ENCODE measurements at places on chromosomes 3 and 15. TPM values are rescaled to one million over a fixed set of nuclear protein-coding genes. Genes with fewer than 3 reads are reported as not detected.

DNA sequence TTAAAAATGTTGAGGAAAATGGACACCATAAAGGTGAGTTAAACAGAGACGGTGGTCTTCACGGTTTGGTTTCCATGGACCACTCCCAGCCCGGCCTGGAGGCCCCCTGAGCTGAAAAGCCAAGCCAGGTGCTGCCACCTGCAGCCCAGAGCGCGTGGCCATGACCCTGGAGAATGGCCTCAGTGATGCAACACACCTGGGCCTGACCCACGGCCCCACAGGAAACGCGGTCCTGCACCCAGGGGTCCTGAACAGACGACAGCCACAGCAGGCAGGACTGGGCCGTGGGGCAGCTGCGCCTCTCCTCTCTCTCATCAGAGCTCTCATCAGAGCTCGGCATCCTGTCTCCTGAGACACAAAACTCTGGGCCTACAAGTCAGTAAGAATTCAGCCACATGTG is 64.1 kb downstream of the NIPA2 start:
- H3K27me3 ChIP-seq: no peaks in the 10 kb centered on the region
- no peak overlapping the region for H3K4me3 ChIP-seq
- no peaks in the 10 kb centered on the region for H3K4me1 ChIP-seq
- no peaks in the 10 kb centered on the region for H3K36me3 ChIP-seq

DNA sequence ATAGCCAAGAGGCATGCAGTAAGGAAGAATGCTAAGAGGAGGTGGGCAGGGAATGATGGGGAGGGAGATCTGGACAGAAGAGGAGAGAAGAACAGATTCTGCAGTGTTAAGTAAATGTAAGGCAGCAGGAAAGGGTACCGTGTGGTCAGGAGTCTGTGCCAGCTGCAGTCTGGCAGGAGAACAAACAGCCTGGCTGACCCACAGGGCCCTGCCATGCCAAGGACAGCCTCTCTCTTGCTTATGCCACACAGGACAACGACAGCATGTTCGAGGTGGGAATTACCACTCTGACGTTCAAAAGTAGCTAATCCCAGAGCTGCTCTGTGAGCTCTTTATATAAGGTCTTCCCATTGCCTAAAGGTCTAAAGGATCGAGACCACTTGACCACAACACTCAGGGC is 31.3 kb downstream of the DAPK2 start:
- H3K27ac ChIP-seq: no peak overlapping the region
- H3K4me3 ChIP-seq: no peak overlapping the region

GRCh38 chr3:16818194-16818593 is 66.6 kb upstream of the PLCL2 start:
- no peak overlapping the region for H3K4me3 ChIP-seq
- no peaks in the 10 kb centered on the region for H3K4me1 ChIP-seq
- no peak overlapping the region for H3K27ac ChIP-seq
- no peaks in the 10 kb centered on the region for H3K27me3 ChIP-seq
- no peaks in the 10 kb centered on the region for H3K36me3 ChIP-seq
- DNase-seq: no peak

The ZNF80 gene
- total RNA-seq: not detected

The MAGEL2 gene
- 0.29 TPM for total RNA-seq
